ENCODE measurements at places on chromosomes 2 and 18.

- DNase-seq, result no peak
These were observed 17.2 kb upstream of the ASB1 start for GRCh38 chr2:238409341-238410199.

- no peak for DNase-seq
These were observed 75.4 kb downstream of the EPC2 start for GRCh38 chr2:148719941-148720436.

- DNase-seq, result peak; percentile 27
These were observed 717 bp downstream of the IHH start for GRCh38 chr2:219059725-219060682.

GRCh38 chr2:10331027-10331701 lies 28.5 kb downstream of the HPCAL1 start:
- DNase-seq, result peak; percentile 80

GRCh38 chr2:215880970-215881369 lies 132.4 kb downstream of the MREG start:
- no peak for DNase-seq

DNA sequence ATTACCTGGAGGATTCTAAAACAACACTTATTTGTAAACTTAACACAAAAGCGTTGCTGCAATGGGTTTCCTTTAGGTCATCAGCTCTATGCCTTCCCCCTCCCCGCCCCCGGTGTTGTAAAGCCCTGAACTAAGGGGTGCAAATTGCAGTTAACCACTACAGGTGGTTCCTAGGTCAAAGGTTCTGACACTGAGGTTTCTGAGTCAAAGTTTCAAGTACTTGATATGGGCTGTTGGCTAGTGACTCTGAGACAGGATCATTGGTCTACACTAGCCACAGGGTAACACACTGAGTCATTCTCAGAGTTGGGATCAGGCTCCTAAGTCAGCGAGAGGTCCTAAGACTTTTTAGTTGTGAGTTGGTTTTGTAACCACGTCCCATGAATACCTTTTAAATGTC lies 15.4 kb downstream of the IL1B start:
- no peak for DNase-seq

DNA sequence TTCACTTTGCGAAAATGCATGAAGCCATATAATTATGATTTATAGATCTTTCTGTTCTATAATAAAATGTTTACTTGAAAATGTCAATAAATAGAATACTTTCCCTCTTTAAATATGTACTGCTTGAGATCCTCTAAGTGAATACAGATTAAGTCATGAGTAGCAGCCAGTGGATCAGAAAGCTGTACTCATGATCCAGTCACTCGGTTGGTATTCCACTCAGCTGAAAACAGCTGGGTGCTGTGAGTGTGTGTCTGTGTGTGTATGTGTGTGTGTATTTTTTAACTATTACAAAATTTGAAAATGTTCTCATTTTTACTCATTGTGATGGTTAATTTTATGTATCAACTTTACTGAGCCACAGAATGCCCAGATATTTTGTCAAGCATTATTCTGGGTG lies 141.6 kb upstream of the CYP26B1 start:
- DNase-seq, result no peak

DNA sequence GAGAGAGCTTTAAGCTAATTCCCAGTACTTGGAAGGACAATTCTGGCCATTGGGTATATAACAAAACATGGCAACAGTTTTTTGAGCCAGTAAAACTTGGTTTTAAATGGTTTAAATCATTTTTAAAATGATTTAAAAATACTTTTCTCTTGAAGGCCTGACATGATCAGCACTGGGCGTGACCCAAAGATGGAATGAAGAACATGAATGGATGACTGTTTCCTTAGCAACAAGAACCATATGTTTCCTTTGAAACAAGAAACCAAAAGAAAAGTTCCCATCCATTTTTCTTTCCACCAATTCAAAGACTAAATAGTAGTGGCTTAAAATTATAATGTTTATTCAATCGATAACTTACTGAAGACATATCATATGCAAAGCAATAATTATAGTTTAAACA lies 348.3 kb upstream of the FIGN start:
- DNase-seq, result no peak

DNA sequence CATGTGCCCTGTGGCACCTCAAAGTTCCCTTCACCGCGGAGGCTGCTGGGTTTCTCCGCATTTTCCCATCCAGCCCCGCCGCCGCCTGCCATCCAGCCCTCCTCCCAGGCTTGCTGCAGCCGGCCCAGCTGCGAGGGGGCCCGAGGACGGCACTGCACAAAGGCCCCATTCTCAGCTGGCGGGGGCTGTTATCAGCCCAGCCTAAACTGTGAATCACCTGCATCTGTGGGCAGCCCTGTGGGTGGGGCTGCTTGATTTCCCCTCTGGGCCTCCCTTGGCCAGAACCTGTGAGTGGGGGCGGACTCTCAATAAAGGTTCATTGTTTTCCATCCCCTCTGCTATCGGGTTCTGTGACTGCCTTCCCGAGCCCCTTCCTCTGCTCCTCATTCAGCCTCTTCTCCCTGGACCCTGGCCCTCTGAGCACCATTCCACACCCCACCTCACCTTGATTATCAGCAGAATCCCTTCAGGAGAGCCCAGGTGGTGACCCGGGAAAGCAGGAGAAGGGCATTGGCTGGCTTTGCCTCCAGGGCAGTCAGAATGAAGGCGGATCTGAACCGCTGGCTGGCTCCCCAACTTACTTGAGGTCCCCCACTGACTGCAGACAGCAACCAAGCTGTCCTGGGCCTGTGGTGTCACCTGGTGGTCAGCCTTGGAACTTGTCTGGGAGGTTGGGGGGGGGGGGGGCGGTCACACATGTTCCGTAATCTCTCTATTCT lies 204.5 kb downstream of the ZFP36L2 start:
- DNase-seq, result peak; percentile 65

DNA sequence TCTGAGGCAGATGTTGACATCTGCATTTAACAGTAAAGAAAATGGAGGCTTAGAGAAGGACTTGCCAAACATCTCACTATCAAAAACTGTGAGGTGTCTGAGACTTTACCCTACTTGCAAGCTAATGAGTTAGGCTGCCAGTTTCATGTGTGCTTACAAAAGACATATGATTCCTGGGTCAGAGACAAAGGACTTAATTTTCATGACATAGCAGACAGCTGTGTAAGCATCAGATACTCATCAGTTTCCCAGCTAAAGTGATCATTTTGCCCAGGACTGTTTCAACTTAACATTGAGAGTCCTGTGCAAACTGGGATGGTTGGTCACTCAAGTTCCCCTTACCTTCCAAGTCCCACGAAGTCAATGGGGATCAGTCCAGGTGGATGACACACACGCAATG lies 18.9 kb upstream of the DAPL1 start:
- DNase-seq, result no peak

DNA sequence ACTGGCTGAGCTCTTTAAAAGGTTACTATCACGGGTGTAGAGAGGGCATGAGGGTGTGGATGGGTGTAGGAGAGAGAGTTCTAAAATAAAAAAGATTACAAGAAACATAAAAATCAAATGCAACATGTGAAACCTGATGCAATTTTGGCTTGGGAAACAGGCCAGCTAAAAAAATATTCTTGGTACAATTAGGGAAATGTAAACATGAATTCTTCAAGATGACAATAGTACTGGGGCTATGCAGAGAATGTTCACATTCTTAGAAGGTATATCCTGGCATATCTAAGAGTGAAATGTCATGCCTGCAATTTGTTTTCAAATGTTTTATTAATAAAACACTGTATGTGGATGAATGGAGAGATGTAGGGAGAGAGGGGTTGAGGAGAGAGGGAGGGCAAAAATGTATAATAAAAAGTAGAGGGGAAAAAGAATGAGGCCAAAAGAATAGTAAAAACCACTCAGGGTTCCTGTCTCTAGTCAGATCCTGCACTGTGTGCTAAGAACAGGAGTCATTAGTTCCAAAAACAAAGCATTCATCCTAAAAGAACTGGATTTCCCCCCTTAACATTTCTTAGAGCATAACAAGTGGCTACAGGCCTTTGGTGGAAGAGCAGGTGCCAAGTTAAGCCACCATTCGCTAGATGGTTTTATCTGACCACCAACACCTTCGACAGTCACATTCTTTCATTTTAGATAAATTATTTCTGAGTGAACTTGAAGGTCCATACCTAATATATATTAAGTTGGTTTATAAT lies 77.3 kb downstream of the LPIN2 start:
- no peak for DNase-seq

- DNase-seq, result no peak
These were observed 17.1 kb upstream of the AAK1 start for GRCh38 chr2:69660637-69661036.

- DNase-seq, result peak; percentile 86
These were observed 99.9 kb upstream of the SLC38A11 start for GRCh38 chr2:165055082-165055851.

DNA sequence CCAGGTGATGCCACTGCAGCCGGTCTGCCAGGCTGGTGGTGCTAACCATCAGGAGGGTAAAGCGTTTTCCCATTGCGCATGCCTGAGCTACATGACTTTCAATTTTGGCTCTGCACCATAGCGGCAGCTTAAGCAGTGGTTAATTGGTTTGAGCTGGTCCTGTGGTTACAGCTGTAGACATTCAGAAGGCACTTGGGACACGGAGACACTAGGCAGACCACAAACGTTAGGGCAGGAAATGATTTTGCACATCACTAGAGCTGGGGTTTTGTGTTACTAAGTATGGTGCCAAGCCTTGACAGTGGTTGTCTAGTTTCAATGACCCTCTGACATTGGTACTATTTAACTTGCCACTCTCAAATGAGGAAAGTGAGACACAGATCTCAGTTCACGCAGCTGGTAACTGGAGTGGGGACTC lies 28.9 kb upstream of the CNOT11 start:
- DNase-seq, result peak; percentile 96

DNA sequence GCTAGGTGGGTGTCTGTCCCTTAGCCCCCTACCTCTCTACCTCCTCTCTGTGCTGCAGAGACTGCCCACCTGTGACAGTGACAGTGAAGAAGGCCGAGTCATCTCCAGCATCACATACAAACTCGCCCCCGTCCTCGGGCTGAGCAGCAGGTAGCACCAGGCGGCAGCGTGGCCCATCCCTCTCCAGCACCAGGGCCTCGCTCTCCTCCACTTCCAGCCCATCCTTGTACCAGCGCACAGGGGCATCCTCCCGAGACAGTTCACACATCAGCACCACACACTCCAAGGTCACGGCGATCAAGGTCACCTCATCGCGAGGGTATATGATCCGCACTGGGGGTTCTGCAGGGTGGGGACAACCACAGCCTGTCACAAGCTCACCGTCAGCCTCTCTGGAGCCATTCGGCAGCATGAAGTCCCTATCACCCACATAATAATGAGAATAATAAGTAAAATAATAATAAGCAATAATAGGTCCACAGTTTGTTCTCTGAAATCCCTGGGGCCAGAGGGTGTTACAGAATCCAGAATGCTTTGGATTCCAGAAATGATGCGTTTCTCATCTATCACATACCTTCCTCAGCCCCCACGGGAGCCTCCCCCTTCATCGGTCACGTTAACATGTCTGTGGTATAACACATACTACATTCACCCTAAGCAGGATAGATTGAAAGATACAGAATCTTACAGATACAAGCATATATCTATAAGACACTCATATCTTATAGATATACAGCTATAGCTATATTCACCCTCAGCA lies 12.0 kb downstream of the OBSL1 start:
- no peak for DNase-seq

- DNase-seq, result no peak
These were observed 139.9 kb downstream of the SH3RF3 start for GRCh38 chr2:109268916-109269315.

DNA sequence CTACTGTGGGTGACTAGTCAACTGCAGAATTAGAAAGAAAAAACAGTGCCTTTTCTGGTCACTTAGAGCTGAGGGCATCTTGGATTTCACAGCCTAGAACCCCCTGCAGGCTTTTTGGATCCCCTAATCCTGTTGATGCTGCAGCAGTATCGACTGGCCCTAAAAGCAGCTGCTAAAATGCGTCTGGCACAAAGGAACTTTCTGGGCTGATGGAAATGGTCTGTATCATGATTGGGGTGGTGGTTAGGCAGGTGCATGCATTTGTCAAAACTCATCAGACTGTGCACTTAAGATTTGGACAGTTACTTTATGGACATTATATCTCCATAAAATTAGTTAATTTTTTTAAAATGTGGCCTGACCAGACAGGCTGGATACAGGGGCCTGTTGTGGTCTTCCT lies 149.8 kb downstream of the KLHL29 start:
- DNase-seq, result no peak

- no peak for DNase-seq
These were observed 61.4 kb downstream of the SETBP1 start for GRCh38 chr18:44742126-44742525.

- no peak for DNase-seq
These were observed 142.6 kb downstream of the MGAT5 start for GRCh38 chr2:134396493-134396892.

DNA sequence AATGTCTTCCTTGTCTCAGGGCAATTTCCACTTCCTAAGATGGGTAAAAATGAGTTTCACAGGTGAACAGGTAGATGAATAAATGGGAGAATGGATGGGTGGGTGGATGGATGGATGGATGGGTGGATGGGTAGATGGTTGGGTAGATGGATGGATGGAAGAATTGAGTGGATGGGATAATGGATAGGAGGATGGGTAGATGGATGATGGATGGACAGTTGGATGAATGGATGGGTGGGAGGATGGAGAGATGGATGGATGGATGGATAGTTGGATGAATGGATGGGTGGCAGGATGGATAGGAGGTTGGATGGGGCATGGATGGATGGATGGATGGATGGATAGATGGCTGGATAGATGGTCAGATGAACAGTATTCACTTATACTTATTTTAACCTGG lies 90.9 kb downstream of the LRRC30 start:
- no peak for DNase-seq

DNA sequence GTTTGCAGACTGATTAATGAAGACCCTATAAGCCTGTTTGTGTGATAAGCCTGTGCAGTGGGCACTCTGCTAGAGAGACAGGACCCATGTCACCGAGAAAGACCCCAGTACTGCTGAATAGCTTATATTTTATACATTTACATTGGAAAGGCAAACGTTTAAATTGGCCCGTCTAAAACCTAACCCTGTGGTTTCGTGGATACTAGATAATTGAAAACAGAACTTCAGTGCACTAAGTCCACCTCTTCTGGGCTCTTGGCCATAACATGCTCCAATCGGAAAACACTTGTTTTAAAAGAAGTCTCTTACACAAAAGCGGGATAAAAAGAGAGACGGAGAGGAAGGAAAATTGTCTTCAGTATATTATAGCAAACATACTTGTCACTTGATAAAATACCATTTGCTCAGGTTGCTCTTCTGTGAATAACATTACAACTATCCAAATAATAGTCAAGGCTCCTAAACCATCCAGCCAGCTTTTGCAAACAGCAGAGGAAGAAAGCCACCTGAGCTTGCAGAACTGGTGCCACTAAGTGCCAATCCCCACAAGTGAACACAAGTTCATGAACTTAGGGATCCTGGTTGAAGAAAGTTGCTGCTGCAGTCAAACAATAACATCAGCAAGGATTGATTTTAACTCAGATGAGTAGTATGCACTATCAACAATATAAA lies 218.4 kb upstream of the FN1 start:
- no peak for DNase-seq

GRCh38 chr2:191065785-191066184 lies 51.8 kb upstream of the STAT1 start:
- DNase-seq, result peak; percentile 42

DNA sequence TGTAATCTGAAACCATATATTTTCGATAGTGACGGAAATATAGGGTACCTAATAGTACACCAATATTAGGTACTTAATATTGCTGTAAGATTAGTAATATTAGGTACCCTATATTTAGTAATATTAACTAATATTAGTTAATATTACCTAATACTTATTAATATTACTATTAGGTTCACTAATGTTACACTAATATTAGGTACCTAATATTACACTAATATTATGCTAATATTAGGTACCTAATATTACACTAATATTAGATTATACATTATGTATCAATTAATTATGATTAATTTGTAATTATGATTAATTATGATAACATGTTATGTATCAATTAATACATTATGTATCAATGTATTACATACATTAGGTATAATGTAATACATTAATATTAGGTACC lies 518.2 kb upstream of the LRATD1 start:
- DNase-seq, result no peak

Data from hematopoietic multipotent progenitor cell treated with erythropoietin and hydrocortisone succinate and interleukin-3 and kit ligand, for 4 days (in vitro differentiated cells).